ENCODE measurements at places on chromosomes 1 and 21.

DNA sequence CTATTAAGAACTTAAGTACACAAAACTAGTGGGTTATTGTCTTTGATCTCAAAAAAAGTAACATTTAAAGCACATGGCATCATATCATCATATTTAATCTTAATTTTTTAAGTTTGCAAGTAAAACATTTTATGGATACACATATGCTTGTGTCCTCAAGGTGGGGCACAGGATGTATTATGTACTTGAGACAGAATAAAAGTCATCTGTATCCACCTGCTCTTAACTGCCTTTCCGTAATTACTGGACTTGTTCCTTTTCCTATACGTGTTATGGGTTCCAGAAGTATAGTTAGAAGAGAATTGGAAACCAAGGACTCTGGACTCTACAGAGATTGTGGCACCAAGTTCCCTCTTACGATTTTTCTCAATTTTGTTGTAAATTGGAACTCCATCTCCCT, 79.4 kb downstream of the FCRL5 start:
- no peak for DNase-seq

GRCh38 chr1:117695796-117696490, 90.1 kb downstream of the TENT5C start:
- DNase-seq, result peak; percentile 30

- DNase-seq, result no peak
Observed at GRCh38 chr1:40553017-40553416, 21.6 kb downstream of the ZNF684 start.

DNA sequence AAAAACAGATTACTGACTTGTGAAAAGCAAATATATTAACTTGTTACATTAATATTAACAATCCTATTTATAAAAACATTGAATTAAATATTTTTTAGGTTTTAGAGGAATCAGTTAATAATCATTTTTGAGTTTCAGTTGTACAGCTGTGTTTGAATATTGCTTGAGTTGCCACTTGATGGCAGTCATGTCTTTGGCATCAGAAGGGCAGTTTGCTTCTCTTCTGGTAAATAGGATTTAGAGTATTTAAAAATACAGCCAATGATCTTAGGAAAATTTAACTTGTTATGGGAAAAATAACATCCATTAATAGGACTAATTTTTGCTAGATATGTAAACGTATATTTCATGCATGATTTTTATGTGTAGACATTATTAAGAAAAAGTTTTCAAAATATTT, 234.1 kb downstream of the NCAM2 start:
- DNase-seq, result peak; percentile 80

DNA sequence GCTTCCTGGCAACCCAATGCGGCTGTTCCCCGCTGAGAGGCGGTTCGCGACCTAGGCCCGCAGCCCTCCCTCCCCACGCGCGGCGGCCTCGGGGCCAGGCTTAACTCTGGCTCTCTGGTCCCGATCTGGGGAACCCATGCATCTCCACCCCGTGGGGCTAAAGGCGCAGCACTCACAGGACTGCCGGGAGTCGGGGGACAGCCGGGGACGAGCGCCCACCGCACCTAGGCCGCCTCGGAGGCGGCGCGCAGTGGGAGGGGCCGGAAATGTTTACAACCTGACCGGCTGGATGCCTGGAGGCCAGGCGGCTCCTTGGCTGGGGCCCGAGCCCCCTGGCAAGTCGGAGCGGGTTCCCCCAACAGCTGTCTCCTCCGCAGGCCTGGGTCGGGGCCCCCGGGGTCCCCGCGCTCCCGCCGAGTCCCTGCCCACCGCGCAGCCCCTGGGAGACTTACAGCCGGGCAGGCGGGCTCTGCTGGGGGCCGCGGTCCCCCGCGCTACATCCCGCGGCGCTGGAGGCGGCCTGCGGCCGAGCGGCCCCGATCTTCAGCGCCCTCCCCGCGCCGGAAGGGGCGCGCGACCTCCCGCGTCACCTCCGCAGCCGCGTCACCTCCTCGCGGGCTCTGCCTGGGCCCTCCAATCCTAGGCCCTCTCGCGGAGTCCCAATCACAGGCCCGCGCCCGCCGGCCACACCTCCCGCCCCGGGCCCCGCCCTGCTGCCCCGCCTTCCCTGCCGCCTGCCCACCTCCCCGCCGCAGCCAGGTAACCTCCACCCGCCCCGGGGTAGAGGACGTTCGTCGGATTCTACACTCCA, at the start of gene ADIPOR1:
Gene ADIPOR1, minus strand, starts transcription at position 580 of the 811 bp plus-strand sequence. CDS start 7,242 bp downstream, outside the sequence.
- DNase-seq, result peak; percentile 95

GRCh38 chr21:35343046-35343819, 294.1 kb upstream of the RUNX1 start:
- no peak for DNase-seq

DNA sequence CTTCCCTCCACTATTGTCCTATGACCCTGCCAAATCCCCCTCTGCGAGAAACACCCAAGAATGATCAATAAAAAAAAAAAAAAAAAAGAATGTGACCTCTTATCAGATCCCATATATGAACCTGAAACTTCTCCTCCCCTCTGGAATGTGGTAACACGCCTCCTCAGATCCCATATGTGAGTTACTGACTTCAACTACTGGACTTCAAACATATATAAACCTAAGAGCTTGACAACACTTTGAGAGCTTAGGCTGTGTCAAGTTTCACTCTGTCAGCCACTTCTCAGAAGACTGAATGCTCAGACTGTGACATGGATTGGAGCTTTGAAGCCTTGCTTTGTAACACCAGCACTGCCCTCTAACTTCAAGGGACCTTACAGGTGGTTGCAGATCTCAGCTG, 148.4 kb downstream of the COP1 start:
- DNase-seq, result no peak

GRCh38 chr1:182917378-182917777, 35.6 kb downstream of the SHCBP1L start:
- DNase-seq, result no peak
